ENCODE measurements at places on chromosomes 11 and 22.
A peak's percentile ranks its signal among the peaks of the same experiment; 100 is the strongest.

DNA sequence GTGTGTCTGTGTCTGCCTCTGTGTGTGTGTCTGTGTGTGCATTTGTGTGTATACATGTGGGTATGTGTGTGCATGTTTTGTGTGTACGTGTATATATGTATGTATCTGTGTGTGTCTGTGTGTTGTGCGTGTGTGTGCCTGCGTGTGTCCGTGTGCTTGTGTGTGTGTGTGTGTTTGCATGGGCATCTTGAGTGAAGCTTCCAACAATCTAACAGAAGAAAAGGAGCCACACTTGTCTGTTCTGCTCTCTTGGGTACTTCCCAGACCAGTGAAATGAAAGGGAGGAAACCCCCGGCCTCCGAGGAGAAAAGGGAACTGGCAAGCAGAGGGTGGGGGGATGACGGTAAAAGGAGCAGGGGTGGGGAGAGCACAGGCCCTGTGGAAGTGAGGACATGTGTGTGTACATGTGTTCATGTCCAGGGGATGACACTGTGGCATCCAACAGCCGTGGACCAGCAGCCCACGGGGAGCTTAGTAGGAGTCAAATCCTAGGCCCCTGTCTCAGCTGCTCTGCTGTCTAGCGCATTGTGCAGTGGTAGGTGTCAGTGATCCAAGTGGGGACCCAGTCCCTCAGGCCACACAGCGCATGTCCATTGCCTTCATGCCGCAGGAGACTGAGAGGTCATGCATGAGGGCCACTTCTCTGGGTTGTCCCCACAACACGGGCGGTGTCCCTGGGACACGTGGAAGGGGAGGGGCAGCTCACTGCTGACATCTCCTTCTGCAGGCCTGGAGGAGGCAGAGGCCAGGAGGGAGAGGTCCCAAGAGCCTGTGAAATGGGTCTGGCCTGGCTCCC lies 8.1 kb downstream of the CSF2RB start:
- DNase-seq: no peak

DNA sequence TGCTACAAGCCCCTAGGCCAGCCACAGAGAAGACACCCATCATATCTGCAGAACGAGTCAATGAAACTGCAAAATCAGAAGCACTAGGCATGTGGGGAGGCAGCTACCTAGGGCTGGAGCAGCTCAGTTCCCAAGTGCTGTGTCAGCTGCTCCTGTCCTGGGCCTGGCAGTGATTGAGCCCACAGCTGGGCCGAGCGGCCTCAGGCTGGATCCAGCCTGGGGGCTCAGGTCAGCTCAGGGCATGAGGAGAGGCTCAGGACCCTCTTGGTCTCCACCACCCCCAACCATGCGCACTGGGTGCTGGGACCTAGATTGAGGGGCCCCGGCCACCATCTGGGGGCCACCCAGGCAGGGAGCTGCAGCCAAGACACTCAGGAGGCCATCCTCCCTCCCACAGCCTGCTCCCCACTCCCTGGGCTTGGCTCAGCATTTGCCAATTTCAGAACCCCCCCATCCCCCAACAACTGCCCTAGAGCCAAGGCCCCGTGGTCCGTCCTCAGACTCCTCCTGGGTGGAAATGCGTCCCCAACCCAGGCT lies 2.4 kb upstream of the TNNT3 start:
- DNase-seq: peak; percentile 8

- DNase-seq: no peak
Observed at GRCh38 chr11:77174559-77174958, 46.5 kb downstream of the MYO7A start.

DNA sequence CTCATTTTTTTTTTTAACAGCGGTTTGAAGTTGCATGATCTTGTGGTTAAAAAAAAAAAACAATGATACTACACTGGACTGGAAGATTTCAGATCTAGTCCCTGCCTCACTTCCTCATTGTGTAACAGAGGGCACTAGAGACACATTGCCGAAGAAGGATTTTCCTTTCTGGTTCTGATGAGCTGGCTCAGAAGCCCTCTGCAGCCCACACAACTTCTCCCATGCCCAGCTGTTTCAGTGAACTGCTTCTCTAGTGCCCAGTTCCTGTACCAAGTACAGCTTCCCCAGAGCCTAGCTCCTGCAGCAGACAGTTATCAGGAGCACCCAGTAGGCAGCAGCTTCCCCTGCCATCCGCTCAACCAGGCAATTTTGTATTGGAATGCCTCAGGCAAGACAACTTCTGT lies 29.5 kb upstream of the ANO5 start:
- DNase-seq: no peak

GRCh38 chr11:2121227-2122130 lies 17.7 kb downstream of the IGF2 start:
- DNase-seq: no peak

DNA sequence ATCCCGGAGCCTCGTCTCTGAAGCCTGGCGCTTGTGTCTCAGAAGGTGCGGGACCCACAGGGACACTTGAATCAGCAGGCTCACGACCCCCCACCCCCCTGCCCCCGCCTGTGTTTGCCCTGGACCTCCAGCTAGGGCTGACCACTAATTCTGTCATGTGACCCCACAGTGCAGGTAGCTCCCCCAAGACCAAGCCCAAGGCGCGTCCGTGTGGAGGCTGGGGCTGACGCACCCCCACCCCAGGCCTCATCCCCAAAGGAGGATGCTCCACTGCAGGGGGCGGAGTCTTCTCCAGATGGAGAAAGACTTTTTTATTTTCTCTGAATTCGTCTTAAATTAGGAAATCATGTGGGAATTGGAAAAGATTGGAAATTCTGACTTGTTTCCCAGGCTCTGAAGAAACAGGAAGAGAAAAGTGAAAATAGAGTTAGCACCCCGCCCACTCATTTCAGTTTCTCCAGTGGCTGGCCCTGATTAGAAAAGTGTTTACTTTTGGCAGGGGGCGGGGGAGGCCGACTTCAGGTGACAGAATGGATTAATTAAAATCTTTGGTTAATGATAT lies 1.0 kb upstream of the RELA start:
- DNase-seq: peak; percentile 75

GRCh38 chr11:132253469-132254264 lies 883.3 kb downstream of the NTM start:
- no peak for DNase-seq

DNA sequence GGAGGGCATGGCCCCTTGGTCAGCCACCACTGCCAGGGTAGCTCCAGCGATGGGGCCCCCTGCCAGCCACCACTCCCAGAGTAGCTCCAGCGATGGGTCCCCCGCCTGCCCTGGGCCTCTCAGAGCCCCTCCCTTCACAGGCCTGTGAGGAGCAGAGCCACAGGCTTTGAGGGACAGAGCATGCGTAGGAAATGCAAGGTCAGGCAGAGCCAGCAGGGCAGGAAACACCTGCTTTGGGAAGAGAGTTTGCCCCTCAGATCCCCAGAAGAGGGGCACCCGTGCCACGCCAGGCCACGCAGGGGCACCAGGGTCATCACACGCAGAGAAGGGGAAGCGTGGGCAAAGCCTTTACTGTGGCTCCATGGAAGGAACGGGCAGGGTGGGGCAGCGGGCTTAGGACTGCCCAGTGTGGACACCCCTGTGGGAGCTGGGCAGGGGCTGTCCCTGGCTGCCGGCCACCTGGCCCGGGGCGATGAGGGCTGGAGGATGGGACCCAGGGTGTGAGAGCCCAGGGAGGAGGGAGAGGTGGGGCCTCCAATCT lies 477.8 kb downstream of the BRD1 start:
- DNase-seq: no peak

- DNase-seq: peak; percentile 45
Observed at GRCh38 chr11:78784321-78785061, 209.8 kb upstream of the NARS2 start.

DNA sequence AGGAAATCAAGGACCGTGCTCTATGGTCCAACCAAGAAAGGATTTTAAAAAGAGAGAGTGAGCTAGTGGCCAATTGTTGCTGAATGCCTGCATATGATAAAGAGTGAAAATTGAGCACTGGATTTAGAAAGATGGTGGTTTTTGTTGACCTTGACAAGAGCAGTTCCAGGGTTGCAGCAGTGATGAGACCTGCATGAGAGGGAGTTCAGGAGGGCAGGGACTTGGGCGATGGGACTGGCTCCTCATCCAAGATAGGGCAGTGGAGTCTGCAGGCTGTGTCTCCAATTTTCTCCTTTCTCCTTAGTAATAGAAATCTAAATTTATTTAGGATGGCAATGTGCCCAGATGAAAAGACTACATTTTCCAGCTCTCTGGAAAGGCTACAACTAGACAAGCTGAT lies 94.0 kb upstream of the B3GAT1 start:
- DNase-seq: no peak

DNA sequence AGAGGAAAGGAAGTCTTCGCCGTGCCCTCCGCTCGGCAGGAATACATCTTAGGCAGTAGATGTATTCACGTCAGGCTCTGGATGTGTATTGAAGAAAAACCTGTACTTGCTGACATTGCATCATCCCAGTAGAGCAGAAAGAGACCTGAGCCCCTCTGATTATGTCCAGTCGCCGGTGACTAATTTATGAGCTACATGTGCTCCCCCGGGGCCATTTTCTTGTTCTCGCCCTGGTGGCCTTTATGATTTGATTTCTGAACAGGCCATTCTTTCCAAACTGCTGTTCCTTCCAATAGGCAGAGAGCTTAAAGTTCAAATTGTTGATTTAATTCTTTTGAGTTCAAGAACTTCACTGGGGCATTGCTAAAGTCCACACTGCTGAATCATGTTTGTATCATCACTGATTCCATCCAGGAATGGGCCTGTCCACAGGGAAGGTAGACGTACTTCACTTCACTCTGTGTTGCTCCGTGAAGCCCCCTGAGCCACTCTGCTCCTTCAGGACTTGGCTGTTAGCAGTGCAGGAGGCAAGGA lies 137.3 kb upstream of the RASSF10 start:
- DNase-seq: no peak

- no peak for DNase-seq
Observed at GRCh38 chr11:102591160-102591718, 33.9 kb downstream of the MMP20 start.

DNA sequence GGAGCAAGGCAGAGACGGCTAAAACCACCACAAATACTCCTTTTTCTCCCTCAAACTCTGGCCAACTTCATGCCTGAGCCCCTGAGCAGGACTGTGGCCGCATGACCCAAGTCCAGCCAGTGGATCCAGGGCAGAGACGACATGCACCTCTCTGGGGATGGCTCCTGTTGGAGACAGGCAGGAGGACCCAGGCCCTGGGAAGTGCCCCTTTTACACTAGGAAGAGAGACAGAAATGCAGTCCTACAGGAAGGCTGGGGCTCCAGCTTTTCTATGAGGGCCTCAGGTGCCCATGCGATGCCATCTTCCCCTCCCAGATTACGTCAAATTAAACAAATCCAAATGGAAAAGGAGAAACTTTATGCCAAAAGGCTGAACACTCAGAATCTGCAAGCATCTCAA lies 498.0 kb downstream of the BRD1 start:
- no peak for DNase-seq

DNA sequence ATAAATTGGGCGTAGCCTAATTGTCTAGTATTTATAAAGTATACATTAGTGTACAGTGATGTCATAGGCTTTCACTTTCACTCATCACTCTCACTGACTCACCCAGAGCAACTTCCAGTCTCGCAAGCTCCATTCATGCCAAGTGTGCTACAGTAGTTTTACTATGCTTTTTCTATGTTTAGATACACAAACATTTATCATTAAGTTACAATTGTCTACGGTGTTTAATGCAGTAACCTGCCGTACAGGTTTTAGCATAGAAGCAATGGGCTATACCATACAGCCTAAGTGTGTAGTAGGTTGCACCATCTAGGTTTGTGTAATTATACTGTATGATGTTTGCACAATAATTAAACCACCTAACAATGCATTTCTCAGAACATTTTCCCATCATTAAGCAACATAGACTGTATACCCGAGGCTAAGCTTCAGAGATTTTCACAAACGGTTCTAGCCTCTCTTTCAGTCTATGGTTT lies 17.5 kb downstream of the OR9G1 start:
- DNase-seq: no peak

- peak; percentile 69 for DNase-seq
Observed at GRCh38 chr11:121890377-121890776, 225.6 kb downstream of the BLID start.

DNA sequence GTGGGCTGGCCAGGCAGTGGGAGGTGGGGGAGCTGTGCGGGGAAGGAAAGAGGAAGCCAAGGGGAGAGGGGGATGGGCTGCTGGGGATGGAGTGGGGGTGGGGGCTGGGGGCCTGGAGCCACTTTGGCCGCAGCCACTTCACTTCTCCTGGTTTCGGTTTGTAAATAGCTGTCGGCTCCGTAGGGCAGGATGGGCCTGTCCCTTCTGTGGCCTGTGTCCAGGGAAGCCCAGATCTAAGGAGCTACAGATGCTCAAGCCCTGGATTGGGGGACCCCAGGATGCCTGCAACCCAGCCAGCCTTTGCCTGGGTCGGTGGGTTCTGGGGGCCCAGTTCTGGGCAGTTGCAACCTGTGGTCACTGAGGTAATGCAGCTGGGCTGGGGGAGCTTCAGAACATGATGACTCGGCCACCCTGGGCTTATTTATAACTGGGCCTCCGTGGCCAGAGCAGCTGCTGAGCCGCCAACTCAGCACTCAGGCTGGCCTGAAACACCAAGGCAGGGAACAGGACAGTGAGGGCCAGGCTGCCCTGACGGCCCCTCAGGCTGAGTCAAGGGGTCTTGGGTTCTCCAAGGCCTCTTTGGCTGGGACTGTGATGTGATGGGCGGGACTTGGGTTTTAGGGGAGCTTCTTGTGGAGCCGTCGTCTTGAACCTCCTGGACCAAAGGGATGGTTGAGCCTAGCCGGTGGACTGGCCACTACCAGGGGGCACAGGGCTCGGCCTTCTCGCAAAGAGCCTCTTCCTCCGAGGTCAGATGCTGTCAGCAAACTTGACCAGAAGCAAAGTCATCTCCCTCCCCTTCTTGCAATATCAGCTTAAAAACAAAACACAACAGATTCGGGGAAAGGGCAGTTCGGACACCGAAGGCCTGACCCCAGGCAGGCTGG lies 15.0 kb upstream of the SLC39A13 start:
- DNase-seq: peak; percentile 80

GRCh38 chr22:25172153-25172552 lies 27.5 kb upstream of the CRYBB3 start:
- no peak for DNase-seq

DNA sequence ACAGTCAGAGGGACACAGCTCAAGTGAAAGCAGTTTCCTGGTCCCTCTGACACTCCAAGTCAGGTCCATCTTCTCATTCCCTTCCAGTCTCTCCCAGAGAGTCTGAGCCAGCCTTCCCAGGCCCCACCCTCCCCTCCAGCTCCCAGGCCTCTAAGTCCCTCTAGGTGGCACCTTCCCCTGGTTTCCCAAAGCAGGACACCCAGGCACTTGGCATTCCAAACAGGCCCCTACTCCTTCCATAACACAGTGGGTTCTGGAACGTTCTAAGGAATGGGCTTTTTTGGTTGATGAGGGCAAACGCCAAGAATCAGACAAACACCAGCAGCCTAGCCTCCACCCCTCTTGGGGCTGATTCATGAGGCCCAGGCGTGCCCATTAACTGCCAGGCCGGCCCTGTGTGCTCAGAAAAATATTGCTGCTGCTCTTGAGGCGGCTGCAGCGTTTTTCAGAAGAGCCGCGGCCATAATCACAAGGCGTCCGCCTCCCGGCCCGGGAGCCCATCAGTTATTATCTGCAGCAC lies 418.7 kb downstream of the SOX6 start:
- no peak for DNase-seq

Data from AG20443 (cell line).